ENCODE measurements at places on chromosomes 6 and 20.

DNA sequence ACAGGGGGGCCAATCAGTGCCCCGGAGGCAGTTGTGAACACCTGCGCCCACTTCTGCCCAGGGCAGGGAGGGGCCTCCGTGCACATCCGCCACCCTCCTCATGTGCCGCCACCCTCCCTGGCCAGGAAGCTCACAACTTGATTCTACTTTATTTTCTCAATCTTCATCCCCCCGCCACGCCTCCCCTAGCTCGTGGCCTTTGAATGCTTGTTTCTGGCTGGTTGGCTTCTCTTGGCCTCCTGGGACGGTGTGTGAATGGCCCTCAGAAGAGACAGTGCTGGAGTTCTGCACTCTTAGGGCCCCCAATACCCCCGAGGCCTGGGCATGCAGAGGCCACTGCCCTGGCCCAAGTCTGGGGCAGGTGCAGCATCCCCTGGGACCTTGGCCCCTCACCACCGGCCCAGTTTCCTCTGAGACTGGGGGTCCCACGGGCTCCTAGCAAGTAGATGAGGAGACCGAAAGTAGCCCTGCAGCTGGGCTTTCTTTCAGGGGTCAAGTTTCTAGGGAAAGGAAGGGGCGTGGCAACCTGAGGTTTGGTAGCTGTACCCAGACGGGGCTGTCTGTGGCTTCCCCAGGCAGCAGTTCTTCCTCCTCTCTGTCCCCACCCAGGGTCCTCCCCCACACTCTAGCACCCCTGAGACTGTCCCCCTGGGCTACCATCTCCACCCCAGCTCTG, 1.3 kb downstream of the RGS19 start:
- DNase-seq, result no peak

DNA sequence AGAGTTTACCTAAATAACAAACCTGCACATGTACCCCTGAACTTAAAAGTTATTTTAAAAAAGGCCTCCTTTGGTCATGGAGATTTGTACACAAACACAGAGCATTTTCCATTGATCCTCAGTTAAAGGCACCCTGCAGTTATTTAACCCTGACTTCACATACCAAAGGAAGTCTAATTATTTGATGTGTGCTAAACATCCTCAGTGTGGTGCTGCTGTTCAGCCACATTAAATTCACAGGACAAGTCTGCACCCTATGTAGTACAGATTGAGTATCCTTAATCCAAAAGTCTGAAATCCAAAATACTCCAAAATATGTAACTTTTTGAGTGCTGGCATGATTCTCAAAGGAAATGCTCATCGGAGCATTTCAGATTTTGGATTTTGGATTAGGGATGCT, 21.4 kb downstream of the KCNQ5 start:
- no peak for DNase-seq

- DNase-seq, result no peak
Measured at GRCh38 chr6:124963416-124963785, 1.2 kb downstream of the RNF217 start.

DNA sequence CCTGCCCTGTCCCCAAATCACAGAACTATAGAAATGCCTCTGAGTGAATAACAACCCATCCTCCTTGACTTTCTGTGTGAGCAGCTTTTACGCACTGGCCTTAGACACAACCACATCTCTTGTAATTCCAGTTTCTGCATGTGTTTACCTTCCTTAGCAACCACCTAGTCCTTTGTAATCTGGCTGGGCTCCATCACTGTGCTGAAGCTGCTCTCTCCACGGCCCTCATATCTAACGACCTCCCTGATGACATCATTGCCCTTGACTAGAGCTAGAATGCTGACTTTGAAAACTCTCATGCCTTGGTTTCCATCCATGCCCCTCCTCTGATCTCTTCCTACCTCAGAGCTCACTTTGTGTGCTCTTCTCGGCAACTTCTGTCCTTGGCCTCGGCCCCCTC, 30.5 kb upstream of the GLP1R start:
- DNase-seq, result no peak

GRCh38 chr6:96186094-96186493, 170.3 kb downstream of the FUT9 start:
- no peak for DNase-seq

DNA sequence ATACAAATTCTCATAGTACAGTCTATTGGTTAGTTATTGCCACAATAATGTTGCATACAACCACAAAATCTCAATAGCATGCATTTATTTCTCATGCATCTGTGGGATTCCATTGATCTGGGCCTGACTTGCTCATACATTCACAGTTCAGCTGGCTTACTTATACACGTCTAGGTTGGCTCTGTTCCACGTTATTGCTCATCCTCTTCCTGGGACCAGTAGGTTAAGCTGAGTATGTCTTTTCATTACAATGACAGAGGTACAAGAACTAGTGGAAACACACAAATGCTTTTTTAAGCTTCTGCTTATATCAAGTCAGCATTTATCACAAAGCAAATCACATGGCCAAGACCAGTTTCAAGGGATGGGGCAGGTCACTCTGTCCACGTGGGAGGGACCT, 485.3 kb upstream of the BTBD3 start:
- DNase-seq, result no peak

GRCh38 chr6:127938701-127939100, 37.8 kb upstream of the THEMIS start:
- DNase-seq, result no peak
